ENCODE measurements at places on chromosomes 6 and 20.

GRCh38 chr6:75424618-75425548 lies 68.7 kb downstream of the FILIP1 start:
- no peak for DNase-seq

GRCh38 chr6:166855416-166855815 lies 100.9 kb downstream of the RNASET2 start:
- no peak for DNase-seq

GRCh38 chr20:54112221-54112884 lies 42.0 kb upstream of the BCAS1 start:
- DNase-seq = peak; percentile 47

- no peak for DNase-seq
These were observed 995 bp upstream of the GSTA4 start for GRCh38 chr6:52995913-52996645.

- DNase-seq = no peak
These were observed 735 bp downstream of the SIRPG start for GRCh38 chr20:1656844-1657243.

GRCh38 chr6:85127696-85128243 lies 322.1 kb upstream of the NT5E start:
- DNase-seq = no peak

DNA sequence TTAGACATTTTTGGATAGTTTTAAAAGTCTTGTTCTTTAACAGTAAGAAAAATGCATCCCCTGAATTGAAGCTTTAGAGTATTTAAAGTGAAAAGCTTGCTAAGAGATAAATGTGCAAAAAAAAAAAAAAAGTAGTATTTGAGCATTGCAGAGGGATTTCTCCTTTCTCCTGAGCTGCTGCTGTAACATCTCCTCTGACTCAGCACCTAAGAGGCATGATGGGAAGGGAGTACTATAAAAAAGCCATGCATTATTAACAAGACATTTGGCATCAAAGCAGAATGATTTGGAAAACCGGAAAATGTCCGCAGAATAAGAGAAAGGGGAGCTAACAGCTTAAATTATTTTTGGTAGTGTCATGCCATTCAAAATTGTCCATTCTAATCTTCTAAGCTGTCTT lies 27.9 kb downstream of the B4GALT5 start:
- no peak for DNase-seq

DNA sequence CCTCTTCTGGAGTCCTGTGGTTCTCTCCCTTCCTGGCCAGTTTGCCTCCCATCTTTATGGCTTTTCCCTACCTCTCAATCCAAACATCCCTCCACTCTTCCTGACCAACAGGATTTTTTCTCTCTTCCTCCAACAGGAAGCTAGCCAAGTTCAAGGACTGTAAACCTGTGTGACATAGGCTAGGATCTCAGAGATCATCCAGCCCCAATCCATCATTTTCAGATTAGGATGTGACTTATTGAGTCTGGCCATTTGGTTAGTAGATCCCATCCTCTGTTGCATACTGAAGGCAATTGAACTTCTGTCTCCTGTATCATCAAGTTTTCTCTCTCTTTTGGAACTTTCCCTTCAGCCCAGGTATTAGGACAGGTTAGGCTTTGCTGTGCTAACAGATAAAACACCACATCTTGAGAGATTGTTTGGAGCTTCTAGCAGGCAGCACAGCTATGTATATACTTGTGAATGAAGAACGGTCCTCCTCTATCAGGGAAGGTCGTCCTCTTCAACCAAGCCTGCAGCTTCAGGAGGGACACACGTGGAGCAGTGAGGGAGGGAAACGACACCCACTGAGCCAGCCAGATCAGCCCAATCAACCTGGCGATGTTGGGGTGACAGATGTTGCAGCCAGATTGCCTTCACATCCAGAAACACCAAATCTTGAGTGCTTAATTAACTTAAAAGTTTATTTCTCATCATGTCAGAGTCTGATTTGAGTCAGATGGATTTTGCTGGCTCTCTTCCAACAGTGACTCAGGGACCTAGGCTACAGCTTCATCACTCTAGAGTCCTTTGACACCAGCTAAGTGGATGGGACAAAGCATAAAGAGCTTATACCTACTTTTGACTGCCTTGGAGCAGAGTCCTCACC lies 106.8 kb downstream of the GJA10 start:
- DNase-seq = no peak

- DNase-seq = no peak
These were observed 14.5 kb upstream of the NTSR1 start for GRCh38 chr20:62694106-62694505.

DNA sequence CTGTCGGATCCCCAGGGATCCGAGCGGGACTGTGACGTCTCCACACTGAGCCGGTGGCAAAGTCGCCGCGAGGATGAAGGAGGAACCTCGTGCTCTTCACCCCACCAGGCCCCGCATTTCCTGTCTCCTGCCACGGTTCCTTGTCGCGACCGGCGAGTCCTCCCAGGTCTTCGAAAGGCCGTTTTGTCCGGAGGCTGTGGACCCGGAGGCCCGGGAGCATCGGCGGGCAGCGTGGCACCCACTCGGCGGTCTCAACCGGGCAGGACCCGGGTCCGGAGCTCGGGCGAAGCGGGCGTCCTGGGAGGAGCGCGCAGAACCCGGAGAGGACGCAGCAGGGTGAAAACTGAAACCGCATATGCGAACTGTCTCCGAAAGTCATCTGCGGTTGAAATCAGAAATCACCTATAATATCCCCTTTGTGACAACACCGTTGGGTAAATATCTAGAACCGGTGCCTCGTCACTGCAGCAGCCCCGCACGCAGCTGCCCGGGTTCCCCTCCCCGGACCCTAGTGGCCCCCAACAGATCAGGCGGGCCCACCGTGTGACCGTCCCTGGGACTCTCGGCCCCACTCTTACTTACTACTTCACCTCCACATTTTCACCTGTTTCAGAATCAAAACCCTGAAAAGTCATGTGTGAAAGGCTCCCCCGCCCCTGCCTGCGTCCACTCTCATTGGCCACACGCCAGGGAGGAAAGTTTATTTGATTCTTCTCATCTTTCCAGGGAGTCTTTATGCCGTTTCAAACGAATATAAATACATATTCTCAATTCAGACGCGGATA lies 3.1 kb upstream of the ULBP2 start:
- DNase-seq = no peak

- no peak for DNase-seq
These were observed 7.4 kb upstream of the ULBP3 start for GRCh38 chr6:150076196-150076893.

- DNase-seq = no peak
These were observed 224.0 kb upstream of the GMDS start for GRCh38 chr6:2469428-2469827.

DNA sequence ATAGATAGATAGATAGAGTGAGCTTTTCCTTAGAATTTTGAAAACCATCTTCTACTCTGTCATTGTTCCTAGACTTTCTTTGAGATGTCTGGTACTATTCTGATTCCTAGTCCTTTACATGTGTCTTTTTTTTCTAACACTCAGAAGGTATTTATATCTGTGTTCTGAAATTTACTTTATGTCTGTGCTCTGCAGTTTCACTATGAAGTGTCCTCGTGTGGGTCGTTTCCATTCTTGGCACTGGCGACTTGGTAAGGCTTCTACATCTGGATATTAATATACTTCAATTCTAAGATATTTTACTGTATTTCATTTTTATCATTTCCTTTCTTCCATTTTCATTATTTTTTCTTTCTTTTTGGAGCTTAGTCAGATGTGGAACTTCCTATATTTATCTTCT lies 87.0 kb downstream of the FHL5 start:
- DNase-seq = no peak

DNA sequence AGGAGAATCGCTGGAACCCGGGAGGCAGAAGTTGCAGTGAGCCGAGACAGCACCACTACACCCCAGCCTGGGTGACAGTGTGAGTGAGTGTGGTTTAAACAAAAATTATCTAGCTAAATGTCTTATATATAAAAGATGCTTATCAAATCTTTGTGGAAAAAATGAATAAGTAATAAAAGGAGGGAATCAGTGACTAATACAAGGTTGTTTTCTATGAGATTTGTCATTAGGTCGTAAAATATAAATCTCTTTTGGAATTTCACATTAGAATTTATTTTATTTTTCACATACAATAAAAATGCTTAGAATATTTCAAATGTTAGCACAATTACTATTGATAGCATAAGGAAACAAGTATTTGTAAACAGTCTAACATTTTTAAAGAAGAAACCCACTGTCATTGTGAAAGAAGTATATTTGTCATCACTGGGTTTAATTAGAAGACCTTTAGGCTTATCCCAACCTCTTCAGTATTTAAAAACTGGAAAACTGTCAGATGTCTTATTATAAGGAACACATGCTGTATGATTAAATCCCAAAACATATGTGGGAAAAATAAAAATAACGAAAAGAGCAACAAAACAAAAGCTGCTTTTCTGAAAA lies 47.1 kb downstream of the ASCC3 start:
- no peak for DNase-seq

GRCh38 chr6:147058786-147059385 lies 145.3 kb upstream of the STXBP5 start:
- no peak for DNase-seq

- DNase-seq = no peak
These were observed 96.4 kb upstream of the RNF24 start for GRCh38 chr20:4111440-4112411.

GRCh38 chr6:28537509-28538140 lies 11.9 kb downstream of the GPX5 start:
- no peak for DNase-seq

GRCh38 chr20:24744747-24745146 lies 204.3 kb upstream of the CST7 start:
- no peak for DNase-seq

DNA sequence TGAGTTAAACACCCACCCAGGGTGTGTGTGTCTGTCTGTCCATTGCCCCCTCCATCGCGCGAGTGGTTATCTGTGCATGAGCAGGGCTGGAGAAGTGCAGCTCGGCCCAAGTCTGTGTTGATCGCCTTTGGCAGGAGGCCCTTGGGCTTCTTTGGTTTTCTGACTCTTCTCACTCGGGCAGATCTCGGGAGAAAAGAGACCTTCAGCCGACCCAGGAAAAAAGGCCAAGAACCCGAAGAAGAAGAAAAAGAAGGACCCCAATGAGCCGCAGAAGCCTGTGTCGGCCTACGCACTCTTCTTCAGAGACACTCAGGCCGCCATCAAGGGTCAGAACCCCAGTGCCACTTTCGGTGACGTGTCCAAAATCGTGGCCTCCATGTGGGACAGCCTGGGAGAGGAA lies 132.9 kb downstream of the JPH2 start:
- no peak for DNase-seq

- DNase-seq = no peak
These were observed 448.8 kb downstream of the RNF144B start for GRCh38 chr6:18835976-18836375.

DNA sequence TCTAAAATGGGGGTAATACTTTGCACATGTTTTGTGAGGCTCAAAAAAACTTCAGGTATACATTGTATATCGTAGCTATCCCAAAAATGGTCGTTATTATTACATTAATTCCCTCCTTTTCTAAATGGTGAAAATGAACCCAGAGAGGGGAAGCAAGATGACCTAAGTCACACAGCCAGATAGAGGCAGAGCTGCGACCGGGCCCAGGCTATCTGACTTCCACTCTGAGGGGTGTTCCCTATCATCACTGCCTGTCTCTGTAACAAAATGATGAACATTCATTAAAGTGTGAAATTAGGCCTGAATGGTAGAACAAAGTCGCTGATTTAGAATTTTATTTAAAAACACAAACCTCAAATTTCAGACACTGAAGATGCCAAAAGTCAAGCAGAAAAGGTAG lies 29.1 kb upstream of the RIMS4 start:
- no peak for DNase-seq

DNA sequence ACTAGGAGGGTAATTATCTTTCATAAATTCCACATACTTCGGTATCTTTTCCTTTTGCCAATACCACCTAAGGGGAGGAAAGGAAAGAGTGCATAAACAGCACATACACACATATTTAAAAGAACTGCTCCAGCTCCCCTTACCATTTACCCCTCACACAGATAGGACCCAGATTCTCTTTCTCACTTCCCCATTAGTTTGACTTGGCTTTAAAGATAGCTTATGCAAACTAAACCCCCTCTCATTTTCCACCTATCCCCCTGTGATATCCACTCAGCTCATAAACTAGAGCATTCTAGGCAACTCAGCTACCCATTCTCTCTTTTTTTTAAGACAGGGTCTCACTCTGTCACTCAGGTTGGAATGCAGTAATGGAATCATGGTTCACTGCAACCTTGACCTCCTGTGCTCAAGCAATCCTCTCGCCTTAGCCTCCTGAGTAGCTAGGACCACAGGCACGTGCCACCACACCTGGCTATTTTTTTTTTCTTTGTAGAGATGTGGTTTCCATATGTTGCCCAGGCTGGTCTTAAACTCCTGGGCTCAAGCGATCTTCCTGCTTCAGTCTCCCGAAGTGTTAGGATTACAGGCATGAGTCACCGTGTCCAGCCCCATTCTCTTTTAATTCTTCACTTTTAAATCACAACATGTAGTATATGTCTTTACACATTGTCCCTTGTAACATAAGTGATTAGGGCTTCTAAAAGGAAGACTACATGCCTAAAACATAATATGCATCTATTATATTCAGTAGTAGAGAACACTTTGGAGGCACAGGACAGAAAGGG lies 4.0 kb downstream of the FUCA2 start:
- DNase-seq = no peak

DNA sequence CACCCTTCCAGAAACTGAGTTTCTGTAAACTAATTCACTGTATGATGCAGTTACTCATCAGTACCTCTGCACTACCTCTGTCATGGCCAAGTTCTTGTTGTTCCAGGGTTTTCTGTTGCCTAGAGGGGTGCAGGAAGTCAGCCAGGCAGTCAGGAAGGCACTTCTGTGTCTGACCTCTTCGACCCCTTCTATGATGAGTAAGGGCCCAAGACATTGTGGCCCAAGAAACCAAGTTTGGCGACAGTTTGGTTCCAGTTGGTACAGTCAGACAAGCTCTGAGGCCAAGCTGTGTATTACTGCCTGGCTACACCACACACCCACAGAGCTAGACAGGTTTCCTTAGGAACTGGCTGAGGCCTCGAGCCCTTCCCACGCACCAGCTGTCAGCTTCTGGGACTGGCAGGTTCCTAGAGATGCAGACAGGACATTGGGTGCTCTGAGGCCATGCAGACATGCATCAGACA lies 41.2 kb downstream of the TRAF3IP2 start:
- DNase-seq = no peak

- DNase-seq = no peak
These were observed 408.5 kb upstream of the SULF2 start for GRCh38 chr20:48193627-48194425.

GRCh38 chr6:87340230-87340629 lies 4.4 kb upstream of the C6orf163 start:
- no peak for DNase-seq

- no peak for DNase-seq
These were observed 19.1 kb downstream of the TRAF3IP2 start for GRCh38 chr6:111586554-111586953.

Measured in liver (tissue), 10 donors.